ENCODE measurements at places on chromosomes 3 and 15.
A peak's percentile ranks its signal among the peaks of the same experiment; 100 is the strongest.

DNA sequence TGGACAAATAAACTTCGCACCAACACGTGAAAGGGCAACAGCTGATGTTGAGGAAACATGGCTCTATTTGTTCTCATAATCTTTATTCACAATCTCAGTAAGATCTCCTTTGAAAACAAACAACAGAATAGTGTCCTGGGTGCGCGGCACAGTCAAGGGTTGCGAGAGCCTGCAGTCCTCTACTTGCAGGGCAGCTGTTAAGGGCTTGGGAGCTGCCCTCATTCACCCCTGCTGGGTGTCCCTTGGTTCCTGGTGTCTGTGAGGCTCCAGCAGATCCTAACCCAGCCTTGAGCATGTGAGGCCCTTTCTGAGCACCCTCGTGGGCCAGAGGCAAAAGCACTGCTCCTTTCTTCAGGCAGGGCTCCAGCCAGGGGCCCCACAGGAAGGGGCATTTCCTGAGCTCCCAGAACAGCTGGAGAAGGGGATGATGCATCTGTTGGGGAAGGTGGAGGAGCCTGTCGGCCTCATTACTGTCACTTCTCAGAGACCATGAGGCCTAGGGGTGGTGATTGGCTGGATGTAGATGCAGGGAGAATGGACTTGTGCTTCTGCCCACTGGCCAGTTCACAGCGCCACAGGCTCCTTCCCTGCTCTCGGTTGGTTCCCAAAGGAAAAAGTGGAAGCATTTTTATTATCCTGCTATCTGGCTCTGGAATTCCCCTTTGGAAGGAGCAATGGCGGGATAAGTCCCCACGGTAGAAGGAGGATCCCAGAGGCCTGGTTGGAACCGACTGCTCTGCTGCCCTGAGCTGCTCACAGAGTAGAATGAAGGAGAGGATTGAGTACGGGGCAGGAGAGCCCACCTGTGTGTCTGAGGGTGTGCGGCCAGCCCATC, 51.9 kb upstream of the KLF13 start:
- peak; percentile 39 for DNase-seq

DNA sequence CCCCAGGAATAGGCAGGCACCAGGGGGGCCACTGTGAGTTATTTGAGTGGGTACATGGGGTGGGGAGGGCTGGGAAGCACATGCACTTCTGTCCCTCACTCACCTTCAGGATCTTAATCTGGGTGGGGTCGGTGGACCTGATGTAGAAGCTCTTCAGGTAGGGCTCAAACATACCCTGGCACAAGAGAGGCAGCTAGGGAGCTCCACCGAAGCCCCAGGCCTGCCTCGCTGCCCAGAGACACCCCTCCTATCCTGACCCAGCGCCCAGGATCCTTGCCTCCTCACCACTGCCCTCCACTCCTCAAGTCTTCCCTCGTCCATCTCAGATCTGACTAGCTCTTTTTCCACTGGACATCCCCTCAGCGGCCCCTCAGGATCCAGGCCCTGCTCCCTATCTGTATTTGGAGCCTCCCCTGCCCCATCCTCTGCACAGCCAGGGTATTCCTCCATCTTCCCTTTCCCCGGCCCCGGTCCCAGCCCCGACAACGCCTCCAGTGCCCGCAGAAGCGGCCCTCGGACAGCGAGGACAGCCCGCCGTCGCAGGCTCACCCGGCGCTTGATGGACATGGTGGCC, 30.0 kb downstream of the AP3B2 start:
- DNase-seq, result no peak

DNA sequence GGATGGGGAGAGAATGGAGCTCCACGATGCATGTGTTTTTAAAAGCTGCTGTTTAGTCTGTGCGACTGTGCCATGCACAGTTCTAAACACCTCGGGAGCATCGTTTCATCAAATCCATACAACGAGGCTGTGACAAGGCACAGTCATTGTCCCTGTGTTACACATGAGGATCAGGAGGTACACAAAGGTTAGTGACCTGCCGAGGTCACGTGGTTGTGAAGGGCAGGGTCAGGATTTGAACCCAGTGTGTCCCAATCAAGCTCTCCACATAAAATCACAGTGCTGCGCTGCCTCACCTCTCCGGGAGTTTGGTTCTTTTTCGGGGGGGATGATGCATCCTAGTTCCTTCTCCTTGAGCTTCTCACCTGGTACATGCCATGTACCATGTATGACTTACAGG, 18.7 kb upstream of the KIF23 start:
- no peak for DNase-seq

- DNase-seq, result no peak
These were observed 41.0 kb downstream of the EIF4E3 start for GRCh38 chr3:71684046-71684756.

DNA sequence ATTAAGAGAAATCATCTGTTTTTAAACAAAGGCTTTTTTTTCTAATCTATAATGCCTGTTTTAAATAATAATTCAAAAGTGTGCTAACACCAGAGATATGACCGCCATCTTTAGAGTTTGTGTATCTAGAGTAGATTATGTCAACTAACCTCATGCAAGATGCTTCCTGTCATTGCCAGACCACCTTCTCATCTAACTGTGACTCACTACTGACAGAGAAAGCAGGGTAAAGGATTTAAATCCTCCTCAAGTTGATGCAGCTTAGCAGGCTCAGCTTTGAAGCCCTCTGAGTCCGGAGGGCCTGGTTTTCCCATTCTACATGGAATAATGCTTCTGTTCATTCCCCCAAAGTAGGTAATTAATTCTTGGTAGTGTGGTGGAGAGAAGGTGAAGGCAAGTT, 108.5 kb downstream of the ECT2 start:
- no peak for DNase-seq

GRCh38 chr3:195226445-195226844, 44.5 kb downstream of the XXYLT1 start:
- no peak for DNase-seq

DNA sequence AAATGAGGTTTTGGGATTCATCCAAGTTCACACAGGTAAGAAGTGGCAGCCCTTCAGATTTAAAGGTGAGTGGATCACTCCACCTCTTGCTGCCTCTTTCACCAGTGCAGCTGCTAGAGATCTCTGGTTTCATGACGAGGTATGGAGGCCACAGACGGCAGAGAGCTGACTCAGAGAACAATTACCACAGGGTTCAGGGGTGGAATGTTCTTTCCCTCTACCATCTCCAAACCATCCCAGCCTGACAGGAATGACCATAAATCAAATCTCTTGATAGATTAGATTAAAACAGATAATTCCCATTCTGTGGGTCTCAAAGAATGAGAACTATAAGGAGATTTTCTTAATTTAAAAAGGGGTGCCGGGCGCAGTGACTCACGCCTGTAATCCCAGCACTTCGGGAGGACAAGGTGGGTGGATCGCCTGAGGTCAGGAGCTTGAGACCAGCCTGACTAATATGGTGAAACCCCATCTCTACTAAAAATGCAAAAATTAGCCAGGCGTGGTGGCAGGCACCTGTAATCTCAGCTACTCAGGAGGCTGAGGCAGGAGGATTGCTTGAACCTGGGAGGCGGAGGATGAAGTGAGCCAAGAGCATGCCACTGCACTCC, 174.2 kb upstream of the ATP11B start:
- no peak for DNase-seq

DNA sequence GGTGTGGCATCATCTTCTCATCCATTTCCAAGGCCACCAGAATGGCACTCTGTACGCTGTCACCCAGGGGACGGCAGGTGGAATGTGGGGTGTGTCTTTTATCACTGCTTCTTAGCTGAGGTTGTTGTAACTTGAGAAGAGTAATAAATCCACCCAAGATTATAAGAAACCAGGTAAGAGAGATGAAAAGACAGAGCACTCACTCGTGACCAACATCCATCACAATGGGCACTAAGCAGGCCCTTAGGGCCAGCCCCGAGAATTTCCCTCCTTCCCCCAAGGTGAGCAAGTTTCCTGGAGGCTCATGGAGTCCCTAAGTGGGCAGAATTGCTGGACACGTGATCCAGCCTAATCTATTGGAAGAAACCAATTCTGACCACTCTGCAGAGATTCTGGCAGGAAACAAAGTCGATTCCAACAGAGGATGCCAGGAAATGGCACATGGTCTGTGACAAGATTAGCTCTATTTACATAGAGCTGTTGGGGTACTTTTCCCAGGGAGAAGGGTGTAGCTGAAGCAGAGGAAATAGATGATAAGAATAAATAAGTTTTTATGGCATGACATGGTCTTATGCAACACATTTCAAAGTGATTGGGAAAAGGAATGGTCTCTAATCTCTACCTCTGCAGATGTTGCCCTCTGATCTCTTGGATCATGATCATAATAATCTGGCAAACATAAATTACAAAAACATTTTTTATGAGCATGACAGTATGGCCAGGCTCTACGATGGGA, 22.5 kb downstream of the SLC6A20 start:
- no peak for DNase-seq

DNA sequence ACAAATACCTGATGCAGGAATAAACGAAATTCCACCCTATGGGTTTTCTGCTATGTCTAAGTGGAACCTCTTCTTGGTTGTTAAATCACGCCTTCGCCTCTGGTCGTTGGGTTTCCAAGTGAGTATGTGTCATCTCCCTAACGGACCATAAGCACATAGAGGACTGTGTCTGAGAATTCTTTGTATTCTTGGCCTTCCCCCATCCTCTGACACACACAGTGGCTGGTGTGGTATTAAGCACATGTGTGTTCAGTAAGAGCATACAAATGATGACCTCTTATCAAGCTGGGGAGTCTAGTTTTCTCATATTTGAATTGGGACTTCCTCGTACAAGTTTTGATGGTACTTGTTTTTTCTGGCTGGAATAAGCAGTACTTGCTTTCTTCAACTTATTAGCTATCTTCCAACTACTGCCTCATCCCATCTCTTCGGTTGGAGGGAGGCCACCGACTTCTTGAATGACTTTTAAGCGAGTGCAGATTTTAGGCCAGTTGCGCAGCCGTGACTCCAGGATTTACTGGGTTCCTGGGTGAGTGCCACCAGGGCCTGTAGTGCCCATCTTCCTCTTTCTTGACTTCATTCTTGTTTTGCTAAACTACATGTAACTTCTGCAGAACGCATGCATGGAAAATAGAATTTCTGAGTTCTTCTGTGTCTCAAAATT, 240.2 kb downstream of the ADAMTS17 start:
- DNase-seq, result no peak

DNA sequence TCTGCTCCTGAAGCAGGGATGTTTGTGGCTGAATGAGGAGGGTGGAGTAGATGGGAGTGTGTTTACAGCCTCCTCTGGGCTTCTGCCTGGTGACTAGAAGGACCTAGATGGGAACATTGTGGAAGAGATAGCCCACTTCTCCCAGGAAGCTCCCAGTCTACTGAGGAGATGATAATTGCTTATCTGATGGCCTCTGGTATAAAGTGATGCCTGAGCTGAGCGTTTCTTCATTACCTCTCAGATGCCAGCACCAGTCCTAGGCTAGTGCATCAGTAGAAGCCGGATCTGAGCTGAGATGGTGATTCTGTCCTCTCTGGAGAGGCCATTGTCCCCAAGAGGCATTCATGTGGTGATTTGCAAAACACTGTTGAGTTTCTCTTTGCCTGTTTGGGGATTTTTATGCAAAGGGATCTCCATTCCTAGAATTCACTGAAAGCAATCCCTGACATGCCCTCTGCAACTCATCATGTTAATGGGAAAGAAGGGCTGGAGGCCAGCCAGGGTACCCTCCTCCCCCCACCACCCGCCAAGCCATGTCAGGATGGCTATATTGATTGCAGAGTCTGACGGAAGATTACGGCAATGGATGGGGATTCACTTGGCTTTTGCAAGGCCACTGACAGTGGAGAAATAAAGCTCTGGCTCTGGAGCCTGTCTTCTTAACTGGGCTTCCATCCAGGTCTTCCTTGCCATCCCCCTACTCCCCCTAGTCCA, 166.4 kb upstream of the ROPN1 start:
- no peak for DNase-seq

DNA sequence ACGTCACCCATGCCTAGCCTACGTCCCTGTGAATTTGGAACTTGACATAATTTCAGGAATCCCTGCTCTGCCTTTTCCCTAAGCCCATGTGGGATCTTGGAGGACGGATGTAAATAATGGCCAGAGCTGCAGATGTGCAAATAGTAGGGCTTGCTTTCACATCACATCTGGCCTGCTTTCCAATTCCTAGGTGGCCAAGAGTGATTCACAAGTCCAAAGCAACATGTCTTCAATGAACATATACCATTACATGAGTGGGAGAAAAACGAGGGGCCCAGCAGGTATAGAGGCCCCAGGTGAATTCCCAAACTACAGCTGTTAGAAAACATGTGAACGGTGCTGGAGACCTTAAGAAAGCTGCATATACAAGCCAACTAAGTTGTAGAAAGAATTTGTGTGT, 214.6 kb downstream of the MAGI1 start:
- DNase-seq, result no peak

DNA sequence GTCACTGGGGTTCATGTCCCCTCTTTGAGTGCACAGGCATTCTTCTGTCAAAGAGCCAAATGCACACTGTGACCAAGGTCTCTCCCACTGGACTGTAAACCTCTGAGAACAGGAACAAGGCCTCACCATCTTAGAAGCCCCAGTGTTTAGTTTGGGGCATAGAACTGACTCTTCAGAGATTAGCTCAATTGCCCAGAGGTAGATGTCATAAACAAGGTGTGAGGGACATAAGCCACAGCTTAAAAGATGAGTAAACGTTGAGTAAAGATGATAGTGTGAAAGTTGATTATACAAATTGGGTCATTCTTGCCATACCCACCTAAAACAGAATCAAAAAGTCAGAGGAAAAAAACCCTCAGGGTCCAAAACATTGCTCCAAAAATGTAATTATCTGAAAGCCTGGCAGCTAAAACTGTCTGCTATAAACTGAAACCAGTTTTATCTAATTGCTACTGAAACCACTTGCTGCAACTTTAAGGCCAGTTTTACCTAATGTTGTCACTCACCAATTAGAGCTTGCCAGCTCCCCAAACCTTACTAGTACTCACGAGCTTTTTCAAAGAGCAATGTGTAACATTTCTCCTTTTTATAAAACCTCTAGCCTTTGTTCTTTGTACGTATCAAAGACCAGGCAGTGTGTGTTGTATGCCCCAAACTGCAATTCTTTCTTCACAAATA, 415.2 kb downstream of the RAP2B start:
- no peak for DNase-seq

DNA sequence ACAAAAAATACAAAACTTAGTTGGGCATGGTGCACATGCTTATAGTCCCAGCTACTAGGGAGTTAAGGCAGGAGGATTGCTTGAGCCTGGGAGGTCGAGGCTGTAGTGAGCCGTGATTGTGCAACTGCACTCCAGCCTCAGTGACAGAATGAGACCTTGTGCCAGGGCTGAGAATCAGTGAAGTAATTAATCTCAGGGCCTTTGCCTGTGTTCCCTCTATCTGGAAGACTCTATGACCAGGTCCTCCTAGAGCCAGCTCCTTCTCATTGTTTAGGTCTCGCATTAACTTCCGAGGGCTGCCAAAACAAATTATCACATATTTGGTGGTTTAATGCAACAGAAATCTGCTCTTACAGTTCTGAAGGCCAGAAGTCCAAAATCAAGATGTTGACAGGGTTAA, 41.4 kb upstream of the FLNB start:
- no peak for DNase-seq

GRCh38 chr3:188819939-188820338, 351.8 kb upstream of the TPRG1 start:
- DNase-seq, result no peak
